ENCODE measurements at places on chromosomes 4 and X. TPM values are rescaled to one million over a fixed set of nuclear protein-coding genes. Genes with fewer than 3 reads are reported as not detected.

GABRE gene
- total RNA-seq: 11.2 TPM

- no peak for DNase-seq
Observed at GRCh38 chr4:71634364-71634763, 149.5 kb downstream of the GC start.

- DNase-seq: no peak
Observed at GRCh38 chrX:131302701-131303100, 13.6 kb upstream of the IGSF1 start.

DNA sequence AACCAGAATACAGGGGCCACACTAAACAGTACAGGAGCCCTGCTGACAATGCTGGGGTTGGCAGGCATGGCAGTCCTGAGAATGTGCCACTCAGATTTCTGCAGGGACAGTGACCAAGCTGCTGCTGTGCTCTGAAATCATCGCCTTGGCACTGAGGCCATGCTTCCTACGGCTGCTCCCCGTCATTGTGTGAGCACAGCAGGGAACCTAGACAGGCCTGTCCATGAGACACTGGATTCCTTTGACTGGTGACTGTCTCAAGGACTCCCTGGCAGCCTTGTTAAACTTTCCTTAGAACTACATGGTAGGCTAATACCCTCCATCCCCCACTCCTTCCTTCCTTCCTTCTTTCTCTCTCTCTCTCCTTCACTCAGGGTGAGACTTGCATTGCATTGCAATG, 111.4 kb downstream of the LUZP4 start:
- DNase-seq: no peak

DNA sequence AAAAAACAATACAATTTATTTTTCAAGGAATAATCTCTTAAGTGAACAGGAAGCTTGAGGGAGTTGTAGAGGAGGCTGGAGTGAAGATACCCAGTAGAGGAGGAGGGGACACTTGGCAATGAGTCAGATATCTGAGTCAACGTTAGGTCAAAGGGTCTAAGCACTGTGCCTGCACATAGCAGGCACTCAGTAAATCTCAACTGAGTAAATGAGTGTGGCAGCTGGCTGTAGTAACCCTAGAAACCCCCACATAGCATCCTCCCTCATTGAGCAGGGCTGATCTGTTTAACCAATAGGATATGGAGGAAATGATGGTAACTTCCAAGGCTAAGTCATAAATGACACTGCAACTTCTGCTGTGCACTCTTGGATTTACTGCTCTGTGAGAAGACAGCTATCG, 186.0 kb upstream of the FAM241A start:
- no peak for DNase-seq

- DNase-seq: no peak
Observed at GRCh38 chr4:144948009-144948408, 150.0 kb downstream of the ANAPC10 start.

- DNase-seq: no peak
Observed at GRCh38 chr4:37268319-37268718, 23.8 kb downstream of the NWD2 start.

DNA sequence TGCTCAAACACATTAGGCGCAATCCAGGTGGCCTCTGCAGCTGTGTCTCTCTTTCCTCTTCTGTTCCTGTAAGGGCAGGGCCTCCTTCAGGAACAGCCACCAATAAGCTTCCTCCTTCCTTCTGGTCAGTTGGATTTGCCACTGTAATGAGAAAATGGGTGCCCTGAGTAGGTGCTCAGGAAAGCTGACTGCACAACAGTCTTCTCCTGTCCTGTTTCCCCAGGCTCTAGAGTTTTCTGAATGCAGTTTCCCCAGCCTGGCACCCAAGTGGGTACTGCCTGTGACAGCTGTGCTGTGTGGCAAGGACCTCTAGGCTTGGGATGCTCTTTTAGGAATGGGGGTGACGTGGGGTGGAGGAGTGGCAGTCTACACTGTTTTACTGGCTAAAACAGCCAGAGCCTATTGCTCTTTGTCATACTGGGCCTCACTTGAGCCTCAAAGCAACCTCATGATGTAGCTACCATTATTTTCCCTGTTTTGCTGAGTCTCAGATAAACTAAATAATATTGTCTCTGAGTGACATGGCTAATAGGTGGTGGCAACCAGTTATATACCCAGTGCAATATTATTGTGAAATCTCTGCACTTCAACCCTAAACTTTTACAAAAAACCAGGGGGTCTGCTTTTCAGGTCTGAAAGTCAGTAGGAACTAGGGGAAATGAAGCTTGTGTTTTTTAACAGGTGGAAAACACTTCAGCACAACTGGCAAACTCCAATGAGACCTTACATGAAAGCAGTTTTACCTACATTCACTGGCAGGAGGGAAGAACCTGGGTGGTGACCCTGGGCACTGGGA, 1.2 kb downstream of the CXCL2 start:
- DNase-seq: no peak

DNA sequence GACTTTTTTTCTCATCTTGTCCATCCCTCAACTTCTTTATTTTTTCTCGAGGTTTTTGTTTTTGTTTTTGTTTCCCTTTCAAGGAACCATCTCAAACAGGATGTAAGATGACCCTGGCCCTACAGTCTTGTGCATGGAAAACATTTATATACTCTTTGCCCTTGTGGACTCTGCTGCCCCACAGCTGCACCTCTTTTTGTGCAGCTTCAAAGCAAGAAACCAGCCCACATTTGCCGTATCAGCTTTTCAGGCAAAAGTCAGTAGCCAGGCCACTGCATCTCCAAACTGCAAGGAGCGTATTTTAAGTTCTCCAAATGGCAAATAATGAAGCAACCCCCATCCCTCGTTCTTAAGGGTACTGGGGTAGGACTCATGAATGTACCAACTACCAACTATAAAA, 756.5 kb downstream of the C4orf33 start:
- no peak for DNase-seq

DNA sequence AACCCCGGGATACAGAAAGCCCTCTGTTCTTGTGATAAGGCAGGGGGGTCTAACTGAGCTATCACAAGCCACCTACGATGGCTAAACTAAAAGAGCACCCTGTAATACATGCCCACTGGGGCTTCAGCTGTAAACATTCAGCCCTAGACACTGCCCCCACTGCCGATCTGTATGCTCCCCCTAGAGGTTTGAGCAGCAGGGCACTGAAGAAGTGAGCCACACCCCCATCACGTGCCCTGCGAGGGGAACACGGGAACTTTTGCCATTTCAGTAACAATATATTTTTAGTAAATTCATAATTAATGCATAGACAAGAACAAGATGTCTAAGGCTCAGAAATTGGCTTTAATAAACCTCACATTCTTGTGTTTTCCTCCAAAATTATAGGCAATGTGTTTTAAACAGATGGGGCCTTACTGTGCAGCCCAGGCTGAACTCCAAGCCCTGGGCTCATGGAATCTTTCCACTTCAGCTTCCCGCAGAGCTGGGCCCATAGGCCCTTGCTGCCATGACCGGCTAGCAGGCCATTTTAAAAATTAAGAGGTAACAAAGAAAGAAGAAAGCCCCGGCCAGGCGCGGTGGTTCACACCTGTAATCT, 235.3 kb upstream of the SFRP2 start:
- DNase-seq: no peak

GRCh38 chrX:109709129-109709631, 23.9 kb downstream of the ACSL4 start:
- no peak for DNase-seq

GRCh38 chr4:175499735-175500352, 312.2 kb downstream of the GPM6A start:
- no peak for DNase-seq

DNA sequence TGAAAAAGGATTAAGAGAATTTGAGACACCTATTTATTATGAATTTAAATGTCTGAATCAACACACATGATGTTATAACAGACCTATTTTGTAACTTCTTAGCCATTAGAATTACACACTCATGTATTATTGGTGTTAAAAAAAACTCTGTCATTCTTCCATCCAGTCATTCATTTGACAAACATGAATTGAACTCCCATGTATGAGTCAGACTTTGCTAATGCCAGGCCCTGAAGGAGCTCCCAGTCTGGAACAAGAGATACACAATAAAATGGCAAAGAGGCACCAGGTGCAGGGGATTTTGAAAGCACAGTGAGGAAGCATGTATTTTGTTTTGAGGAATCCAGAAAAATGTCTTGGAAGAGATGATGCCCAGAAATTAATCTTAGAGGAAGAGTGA, 87.7 kb upstream of the EFHC2 start:
- peak; percentile 5 for DNase-seq

All from prostate gland (tissue), 2 donors.